ENCODE measurements at places on chromosomes 2 and 18.
A peak's percentile ranks its signal among the peaks of the same experiment; 100 is the strongest.

DNA sequence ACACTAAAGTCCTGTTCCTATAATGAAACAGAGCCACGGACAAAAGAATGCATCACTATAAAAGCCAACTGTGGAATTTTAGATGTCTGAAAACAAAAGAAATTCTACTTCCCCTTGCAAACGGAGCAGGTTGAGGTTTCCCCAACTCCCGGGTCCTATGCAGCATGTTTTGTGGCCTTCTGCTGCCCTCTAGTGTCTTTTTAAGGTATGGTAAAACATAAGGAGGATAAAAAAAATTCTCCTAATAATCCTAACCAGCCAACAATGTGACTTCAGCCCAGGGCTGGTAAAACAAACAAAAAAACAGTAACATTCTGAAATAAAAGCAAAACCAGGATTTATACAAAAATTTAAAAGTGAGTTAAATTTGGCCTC lies 539.5 kb downstream of the NRXN1 start:
- DNase-seq, result peak; percentile 52

GRCh38 chr2:24410976-24411375 lies 50.6 kb upstream of the ITSN2 start:
- no peak for DNase-seq

DNA sequence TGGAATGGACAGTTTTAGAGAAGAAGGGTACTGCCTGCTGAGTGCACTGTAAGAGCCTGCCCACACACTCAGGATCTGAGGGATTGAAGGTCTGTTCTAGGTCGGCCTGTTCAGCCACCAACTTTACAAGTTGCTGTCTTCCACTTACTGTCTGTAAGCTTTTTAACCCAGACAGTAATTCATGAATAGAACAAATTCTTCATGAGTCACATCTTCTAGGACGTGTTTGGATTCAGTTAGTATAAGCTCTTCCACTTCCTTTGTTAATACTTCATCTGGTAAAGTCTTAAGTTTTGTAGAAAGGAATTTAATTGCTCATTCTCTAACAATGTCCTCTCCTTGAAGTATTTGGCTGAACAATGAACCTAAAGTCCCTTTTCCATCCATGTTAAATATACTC lies 74.6 kb downstream of the PDE11A start:
- DNase-seq, result no peak

GRCh38 chr2:199309973-199310372 lies 147.8 kb downstream of the SATB2 start:
- DNase-seq, result no peak

DNA sequence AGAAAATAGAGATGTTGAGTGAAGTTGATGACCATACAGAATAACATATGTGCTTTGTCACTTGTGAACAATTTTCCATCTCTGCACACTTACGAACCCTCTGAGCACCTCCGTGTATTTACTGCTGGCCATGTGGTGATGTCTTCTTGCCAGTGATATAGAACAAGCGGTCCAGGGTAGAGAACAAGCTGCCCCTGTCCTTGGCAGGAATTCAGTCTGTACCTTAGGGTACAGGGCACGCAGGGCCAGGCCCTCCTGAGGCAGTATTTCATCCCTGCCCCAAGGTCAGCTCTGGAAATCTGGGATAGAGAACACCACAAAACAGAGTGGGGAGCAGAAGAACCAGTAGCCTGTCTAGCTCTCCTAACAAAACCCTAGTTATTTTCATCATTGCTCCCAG lies 44.6 kb downstream of the CDCA7 start:
- DNase-seq, result no peak

GRCh38 chr18:21265971-21266673 lies 24.1 kb downstream of the GREB1L start:
- DNase-seq, result no peak

GRCh38 chr2:23292024-23292423 lies 93.0 kb upstream of the KLHL29 start:
- no peak for DNase-seq

DNA sequence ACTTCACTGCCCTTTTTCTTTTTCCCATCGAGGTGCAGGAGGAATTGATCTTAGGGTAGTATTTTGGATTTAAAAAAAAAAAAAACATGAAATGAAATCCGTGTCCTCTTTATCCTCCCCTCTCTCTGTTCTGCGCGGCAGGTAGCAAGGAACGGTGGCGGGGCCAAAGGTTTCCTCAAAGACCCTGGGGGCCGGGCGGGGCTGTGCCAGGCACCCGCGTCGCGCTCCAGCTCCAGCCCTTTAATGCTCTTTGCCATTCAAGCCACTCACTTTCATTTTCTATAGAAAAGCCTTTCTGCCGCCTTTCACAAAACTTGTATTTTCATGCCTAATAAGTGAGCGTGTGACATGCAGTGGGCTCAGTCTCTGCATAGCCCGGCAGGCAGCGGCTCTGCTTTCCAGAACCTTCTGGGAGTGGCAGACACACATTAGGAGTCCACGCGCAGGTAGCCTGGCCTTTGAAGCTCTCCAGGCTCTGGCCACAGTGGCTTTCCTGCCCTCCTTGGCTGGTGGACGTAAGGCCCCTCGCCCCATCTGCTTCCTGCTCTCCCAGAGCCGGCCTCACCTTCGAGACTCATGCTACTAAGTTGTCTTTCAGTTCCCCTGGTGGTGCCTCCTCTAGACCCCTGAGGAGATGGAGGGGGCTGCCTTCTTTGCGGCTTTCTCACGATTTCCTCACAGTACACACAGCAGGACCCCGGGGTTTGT lies 41.7 kb downstream of the AGAP1 start:
- DNase-seq, result no peak

DNA sequence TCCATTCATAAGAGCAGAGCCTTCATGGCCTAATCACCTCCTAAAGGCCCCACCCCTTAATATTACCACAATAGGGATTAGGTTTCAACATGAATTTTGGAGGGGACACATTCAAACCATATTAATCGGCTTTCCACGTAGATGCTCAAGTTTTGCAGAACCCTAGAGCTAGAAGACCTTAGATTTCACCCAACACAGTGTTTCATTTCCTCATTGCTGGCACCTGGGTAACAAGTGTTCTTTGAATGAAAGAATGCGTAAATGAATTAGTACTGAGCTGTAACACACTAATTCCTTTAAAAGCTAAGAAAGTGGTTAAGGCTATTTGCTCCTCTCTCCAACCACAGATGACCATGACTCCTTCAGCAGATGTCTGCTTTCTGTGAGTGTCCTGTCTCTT lies 252.5 kb downstream of the SMAD2 start:
- DNase-seq, result no peak

- no peak for DNase-seq
Observed at GRCh38 chr2:225487878-225488416, 88.4 kb downstream of the NYAP2 start.

- DNase-seq, result no peak
Observed at GRCh38 chr2:47870641-47871540, 35.4 kb downstream of the FBXO11 start.

DNA sequence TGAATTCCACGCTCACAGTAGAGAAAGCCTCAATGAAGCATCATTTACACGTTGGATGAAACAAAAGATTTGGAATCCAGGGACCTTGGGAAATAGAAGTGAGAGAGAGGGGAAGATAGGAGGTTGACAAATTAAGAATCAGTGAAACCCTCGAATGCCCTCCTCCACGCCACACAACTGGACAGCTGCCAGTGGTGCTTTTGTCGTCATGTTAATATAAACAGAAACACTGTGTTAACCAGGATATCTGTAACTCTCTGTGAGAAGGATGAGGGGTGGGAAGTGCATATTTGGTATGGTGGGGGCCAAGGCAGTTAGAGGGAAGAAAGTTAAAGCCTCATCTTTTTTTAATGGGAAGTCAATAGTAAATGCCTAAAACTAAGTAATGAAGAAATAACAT lies 108.7 kb downstream of the GFPT1 start:
- DNase-seq, result no peak

GRCh38 chr2:126512026-126512425 lies 143.9 kb upstream of the GYPC start:
- DNase-seq, result no peak

GRCh38 chr18:78936251-78937005 lies 43.2 kb upstream of the SALL3 start:
- no peak for DNase-seq

GRCh38 chr2:33786881-33787280 lies 187.8 kb upstream of the FAM98A start:
- no peak for DNase-seq

GRCh38 chr2:38000485-38001222 lies 75.3 kb downstream of the CYP1B1 start:
- DNase-seq, result no peak

GRCh38 chr2:3747826-3748225 lies 44.5 kb downstream of the DCDC2C start:
- DNase-seq, result no peak

DNA sequence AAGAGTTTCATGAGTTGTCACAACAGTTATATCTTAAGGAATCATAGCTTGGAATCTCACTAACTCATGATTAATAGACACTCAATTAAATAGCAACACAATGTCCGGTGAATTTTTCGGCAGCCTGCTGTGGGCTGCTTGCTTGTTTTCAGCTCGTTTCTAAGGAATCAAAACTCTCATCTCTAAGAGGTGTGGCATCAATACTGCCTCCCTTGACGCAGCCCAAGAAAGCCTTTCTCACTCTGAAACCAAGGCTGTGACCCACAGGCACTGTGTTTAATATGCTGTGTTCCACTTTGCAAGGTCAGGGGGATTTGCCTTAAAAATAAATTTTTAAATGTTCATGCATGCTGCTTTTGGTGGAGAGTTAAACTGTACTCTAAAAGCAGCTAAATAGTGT lies 5.4 kb downstream of the DCC start:
- DNase-seq, result no peak

DNA sequence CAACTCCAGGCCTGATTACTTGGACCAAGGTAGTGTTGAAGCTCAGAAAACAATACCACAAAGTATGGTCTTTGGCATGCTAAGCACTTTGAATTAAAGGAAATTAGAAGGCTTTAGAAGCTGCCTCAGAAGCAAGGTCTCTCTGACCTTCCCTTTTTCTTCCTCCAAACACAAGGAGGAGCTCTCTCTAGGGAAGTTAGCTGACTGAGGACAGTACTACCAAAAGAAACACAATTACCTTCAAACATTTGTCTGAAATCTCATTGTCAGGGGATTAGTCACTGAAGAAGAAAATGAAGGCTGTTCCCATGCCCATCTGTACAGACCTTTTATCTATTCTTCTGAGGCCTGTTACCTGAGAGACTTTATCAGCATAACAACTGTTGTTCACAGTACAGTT lies 279.3 kb downstream of the CDH20 start:
- no peak for DNase-seq

GRCh38 chr18:74870950-74871349 lies 273.3 kb downstream of the ZNF407 start:
- DNase-seq, result no peak

GRCh38 chr18:75334869-75335268 lies 92.6 kb downstream of the SMIM21 start:
- DNase-seq, result no peak

DNA sequence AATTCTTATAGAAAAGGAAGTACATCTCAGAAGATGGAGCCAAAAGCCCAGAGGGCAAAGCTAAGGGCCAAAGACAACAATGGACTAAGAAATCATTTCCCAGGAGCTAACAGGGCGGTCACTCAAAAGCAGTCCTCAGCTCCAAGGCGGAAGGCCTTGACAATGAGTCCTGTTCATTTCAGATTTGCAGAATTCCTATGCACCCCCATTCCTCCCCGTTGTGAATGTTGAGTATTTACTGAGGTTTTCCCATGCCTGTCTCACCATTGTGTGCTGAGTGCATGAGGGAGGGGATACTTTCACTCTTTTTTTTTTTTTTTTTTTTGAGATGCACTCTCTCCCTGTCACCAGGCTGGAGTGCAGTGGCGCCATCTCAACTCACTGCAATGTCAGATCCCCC lies 18.8 kb upstream of the DTNB start:
- no peak for DNase-seq

DNA sequence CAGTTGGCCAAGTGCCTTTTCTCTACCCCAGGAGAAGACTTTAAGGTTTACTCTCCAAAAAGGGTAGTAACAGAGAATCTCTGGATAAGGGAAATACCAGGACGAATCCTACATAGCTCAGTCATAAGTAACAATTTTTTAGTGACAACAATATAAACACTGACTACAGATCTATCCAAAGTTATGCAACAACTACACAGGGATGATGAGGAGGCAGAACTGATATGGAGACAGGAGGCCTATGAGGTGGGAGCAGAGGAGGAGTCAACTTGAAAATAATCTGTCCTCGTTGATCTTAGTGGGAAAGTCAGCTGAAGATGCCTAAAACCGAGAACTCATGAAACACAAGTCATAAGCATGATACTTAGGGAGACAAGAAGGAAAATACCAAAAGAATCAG lies 40.2 kb downstream of the SLC35F5 start:
- DNase-seq, result no peak

DNA sequence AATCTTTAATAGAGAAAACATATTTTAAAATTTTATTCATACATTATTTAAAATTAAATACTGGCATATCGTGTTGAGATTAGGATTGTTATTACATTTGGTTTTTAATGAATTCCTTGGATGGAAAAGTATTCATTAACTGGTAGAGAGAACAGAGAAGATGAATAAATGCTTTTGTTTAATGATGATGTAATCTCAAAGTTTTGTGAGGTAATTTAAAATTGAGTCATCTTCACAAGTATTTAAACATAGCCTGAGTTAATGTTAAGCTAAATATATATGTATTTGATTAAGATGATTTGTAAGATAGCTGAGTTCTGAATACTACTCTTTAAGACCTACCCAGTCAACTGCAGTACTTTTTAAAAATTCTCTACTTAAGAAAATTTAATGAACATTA lies 713.4 kb upstream of the VRK2 start:
- no peak for DNase-seq

- no peak for DNase-seq
Observed at GRCh38 chr2:168454737-168455644, 1.1 kb upstream of the CERS6 start.

GRCh38 chr18:69636529-69637301 lies 236.0 kb downstream of the DOK6 start:
- DNase-seq, result peak; percentile 18

GRCh38 chr2:230227216-230227615 lies 1.7 kb downstream of the SP140 start:
- peak; percentile 40 for DNase-seq

GRCh38 chr2:30104307-30104706 lies 42.5 kb upstream of the YPEL5 start:
- no peak for DNase-seq

GRCh38 chr2:121994238-121995206 lies 239.1 kb downstream of the TSN start:
- DNase-seq, result no peak

GRCh38 chr18:50806208-50806616 lies 13.6 kb downstream of the MRO start:
- peak; percentile 1 for DNase-seq

DNA sequence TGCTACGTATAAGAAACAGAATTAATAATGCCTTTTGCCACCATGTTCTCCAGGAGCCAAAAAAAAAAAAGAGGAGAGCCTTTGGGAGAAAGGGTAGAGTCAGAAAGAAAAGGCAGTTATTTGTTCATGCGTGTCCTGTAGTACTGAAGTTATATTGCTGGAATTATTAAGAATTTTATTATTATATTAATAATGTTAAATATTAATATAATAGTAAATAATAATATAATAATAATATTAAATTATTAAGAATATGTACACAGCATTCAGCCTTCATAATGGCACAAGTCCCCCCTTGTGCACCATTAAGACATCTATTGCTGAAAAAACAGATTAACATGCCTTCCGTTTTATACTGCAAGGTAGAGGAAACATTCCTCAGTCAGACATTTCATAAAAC lies 8.1 kb downstream of the REG1A start:
- no peak for DNase-seq

Measured in CD4-positive, alpha-beta T cell treated with Interleukin-17A for 1 hour (primary cell).